EL (cell line): ENCODE measurements at places on chromosomes 12 and 14.

GRCh38 chr14:68088451-68088854 lies 268.9 kb downstream of the RAD51B start:
- DNase-seq: no peak

- no peak for DNase-seq
These were observed 472.3 kb downstream of the GLT1D1 start for GRCh38 chr12:129325566-129325965.

- DNase-seq: peak; percentile 78
These were observed 1104.1 kb upstream of the TMEM132C start for GRCh38 chr12:127162902-127163301.

DNA sequence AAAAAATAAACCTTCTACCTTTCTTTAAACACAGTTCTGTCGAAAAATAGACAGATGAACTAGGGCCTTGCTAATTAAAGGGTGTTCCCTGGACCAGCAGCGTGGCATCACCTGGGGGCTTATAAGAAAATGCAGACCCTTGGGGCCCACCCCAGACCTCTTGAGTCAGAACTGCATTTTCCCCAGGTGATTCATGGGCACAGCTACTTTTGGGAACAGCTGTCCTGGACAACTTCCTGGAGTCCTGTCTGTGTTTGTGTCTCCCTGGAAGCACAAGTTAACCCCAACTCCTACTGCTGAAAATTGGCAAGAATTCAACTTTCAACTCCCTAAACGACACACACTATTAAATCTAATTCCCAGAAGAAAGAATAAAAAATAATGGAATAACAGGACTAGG lies 17.8 kb downstream of the FBLN5 start:
- DNase-seq: peak; percentile 4

- DNase-seq: peak; percentile 63
These were observed 138.8 kb upstream of the HMGA2 start for GRCh38 chr12:65685514-65685913.
